ENCODE measurements at places on chromosomes 2 and 18. TPM values are rescaled to one million over a fixed set of nuclear protein-coding genes. Genes with fewer than 3 reads are reported as not detected.

- no peaks in the 10 kb centered on the region for H3K36me3 ChIP-seq
- H3K27ac ChIP-seq, result peak overlapping the region; percentile 82
- H3K4me1 ChIP-seq, result peaks cover 45% of the 10 kb centered on the region
- peak; percentile 38 for DNase-seq
- H3K4me3 ChIP-seq, result peak overlapping the region; percentile 13
Observed at GRCh38 chr2:54545702-54546450, 89.7 kb downstream of the SPTBN1 start.

DNA sequence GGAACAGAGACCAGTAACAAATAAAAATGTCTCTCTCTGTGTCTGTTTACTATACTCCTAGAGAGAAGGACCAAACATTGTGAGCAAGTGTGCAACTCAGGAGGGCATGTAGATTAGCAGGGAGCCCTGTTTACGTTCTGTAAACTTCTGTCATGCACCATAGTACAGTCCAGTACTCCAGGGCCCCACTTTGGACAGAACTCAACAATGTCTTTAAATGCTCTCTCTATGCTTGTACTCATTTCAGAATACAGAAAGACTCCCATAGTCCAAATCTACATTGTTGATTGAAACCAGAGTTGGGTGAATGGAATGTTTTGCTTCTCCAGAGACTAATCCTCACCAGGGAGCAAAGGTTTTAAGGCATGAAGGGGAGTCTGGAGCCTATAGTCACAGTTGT, 934.8 kb downstream of the NRXN1 start:
- H3K4me3 ChIP-seq, result no peak overlapping the region
- H3K4me1 ChIP-seq, result no peaks in the 10 kb centered on the region
- no peak overlapping the region for H3K27ac ChIP-seq
- no peaks in the 10 kb centered on the region for H3K36me3 ChIP-seq
- no peak for DNase-seq

DNA sequence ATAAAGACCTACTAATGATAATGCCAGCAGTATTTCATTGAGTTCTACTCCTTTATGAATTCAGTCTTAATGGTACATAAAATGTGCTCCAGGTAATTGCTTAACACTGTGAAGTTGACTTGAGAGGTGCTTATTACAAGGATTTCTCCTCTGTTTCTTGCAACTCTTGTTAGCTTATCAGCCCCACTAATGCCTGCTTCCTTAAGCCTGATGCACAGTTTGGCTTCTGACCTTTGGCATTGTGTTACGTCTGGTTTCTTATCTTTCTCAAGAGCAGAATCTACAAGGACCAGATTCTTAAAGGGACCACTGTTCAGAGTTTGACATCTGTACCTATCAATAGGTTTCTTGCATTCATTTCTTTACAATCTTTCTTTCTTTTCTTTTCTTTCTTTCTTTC, 223.9 kb upstream of the CWC22 start:
- no peak overlapping the region for H3K27ac ChIP-seq
- no peaks in the 10 kb centered on the region for H3K36me3 ChIP-seq
- no peaks in the 10 kb centered on the region for H3K4me1 ChIP-seq
- DNase-seq, result no peak
- H3K4me3 ChIP-seq, result no peak overlapping the region

DNA sequence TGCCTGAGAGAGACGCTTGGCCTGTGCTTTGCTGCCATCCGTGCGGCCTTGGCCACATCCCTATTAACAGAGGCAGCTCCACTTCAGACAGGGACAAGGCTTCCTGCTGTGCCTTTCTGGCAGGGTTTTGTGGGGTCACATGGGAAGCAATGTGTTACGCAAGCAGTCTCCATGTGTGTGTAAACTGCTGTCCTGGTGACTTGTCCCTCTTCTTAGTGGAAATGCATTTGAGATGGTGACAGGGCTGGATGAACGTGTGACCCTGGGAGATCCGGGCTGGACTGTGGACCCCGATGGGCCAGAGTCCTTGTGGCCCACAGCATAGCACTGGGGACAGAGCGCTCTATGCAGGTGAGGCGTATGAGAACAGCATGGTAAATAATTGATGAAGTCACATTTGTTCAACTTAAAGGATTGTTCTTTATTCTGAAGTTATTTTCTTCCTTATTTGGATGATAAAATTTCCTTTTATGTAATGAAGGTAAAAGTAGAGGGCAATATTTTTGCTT, 23.2 kb downstream of the ASB1 start:
- no peak for DNase-seq
- H3K4me1 ChIP-seq, result no peaks in the 10 kb centered on the region
- no peak overlapping the region for H3K4me3 ChIP-seq
- H3K36me3 ChIP-seq, result peaks cover 27% of the 10 kb centered on the region
- no peaks in the 10 kb centered on the region for H3K27me3 ChIP-seq
- no peak overlapping the region for H3K27ac ChIP-seq

DNA sequence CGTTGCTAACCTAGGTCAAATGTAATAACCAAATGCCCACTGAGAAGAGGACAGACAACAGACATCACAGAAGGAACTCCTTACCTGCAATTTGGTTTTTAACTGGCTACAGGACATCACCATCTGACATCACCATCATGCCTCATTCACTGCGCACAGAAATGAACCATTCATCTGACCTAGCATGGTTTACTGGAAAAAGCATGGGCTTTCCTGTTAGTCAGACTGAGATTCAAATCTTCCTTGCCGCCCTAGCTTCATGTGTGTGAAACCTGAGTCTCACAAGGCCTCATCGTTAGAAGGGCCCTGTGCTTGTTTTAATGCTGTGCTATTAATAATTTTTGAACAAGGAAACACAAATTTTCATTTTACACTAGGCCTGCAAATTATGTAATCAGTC, 1.1 kb upstream of the HIBCH start:
- H3K4me1 ChIP-seq, result peaks cover 9% of the 10 kb centered on the region
- no peaks in the 10 kb centered on the region for H3K36me3 ChIP-seq
- no peak overlapping the region for H3K27ac ChIP-seq
- no peak overlapping the region for H3K4me3 ChIP-seq

- H3K4me3 ChIP-seq, result no peak overlapping the region
- H3K36me3 ChIP-seq, result no peaks in the 10 kb centered on the region
- H3K27me3 ChIP-seq, result no peaks in the 10 kb centered on the region
Observed at GRCh38 chr18:32074206-32074605, 17.5 kb upstream of the RNF138 start.

- no peak overlapping the region for H3K4me3 ChIP-seq
- H3K4me1 ChIP-seq, result no peaks in the 10 kb centered on the region
- no peak for DNase-seq
- H3K27me3 ChIP-seq, result no peaks in the 10 kb centered on the region
- H3K27ac ChIP-seq, result no peak overlapping the region
- no peaks in the 10 kb centered on the region for H3K36me3 ChIP-seq
Observed at GRCh38 chr18:62342884-62343283, 17.8 kb downstream of the TNFRSF11A start.

- H3K27me3 ChIP-seq, result no peaks in the 10 kb centered on the region
- no peak overlapping the region for H3K4me3 ChIP-seq
- no peaks in the 10 kb centered on the region for H3K36me3 ChIP-seq
- DNase-seq, result no peak
- H3K27ac ChIP-seq, result no peak overlapping the region
- no peaks in the 10 kb centered on the region for H3K4me1 ChIP-seq
Observed at GRCh38 chr2:603869-604268, 73.3 kb downstream of the TMEM18 start.

DNA sequence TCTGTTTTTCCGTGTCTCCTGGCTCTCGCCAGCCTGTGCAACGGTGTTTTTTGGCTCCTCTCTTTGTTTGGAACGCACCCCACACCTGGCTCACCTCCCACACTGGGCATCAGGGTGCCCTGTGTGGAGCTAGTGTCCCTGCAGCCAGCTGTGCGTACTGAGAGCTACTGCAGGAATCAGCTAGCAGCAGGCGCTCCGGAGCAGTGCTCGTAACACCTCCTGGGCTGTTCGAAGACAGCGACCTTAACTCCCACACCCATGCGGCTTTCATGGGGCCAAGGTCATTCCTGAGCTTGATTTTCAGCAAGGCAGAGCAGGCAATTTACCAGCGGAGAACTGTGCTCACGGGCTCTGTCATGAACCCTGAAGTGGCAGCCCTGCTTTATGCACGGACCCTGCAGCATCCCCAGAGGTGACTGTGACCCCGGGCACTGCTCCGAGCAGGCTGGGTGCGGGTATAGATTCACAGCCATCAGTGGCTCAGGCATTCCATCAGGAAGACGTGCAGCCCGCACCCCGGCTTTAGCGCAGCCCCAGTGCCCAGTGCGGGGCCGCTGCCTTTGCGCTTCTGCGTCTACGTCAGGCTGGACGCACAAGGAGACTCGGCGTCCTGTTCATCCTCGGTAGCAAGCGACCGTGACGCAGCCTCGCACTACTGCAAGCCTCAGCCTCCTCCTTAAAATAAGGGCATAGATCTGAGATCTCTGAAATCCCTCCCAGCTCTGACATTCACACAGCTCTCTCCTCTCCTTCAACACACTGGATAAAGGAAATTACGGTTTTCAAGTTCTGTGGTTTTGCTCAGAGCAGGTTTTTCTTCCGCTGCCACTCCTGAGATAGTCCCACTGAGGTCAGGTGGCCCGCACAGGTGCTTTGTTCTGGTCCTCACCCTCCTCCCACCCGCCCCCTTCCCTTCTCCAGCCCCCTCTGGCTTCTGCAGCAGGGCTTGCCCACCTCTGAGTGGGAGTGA, 58.2 kb downstream of the ADI1 start:
- no peak for DNase-seq
- H3K4me3 ChIP-seq, result no peak overlapping the region
- H3K27me3 ChIP-seq, result no peaks in the 10 kb centered on the region
- peak overlapping the region; percentile 74 for H3K27ac ChIP-seq
- H3K36me3 ChIP-seq, result no peaks in the 10 kb centered on the region

GRCh38 chr2:13114391-13114790, 397.7 kb downstream of the TRIB2 start:
- H3K27ac ChIP-seq, result no peak overlapping the region
- no peak for DNase-seq
- no peaks in the 10 kb centered on the region for H3K36me3 ChIP-seq
- H3K4me3 ChIP-seq, result no peak overlapping the region
- H3K4me1 ChIP-seq, result no peaks in the 10 kb centered on the region

DNA sequence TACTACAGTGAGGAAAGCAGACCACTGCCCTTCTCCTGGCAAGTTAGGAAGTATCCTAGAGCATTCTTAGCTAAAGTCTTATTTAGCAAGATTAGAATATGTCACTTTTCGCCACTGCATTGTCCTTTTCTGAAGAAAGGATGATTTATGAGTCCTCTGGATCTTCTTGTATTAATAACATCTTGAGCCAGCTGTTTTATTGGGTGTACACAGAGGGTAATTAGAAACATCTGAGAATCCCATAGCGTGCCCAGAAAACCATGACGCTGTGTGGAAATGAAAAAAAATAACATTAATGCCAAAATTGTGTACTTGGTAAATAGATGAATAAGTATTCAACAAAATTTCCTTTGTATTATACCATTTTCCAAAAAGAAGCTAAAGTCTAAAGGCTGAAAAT, 198.7 kb downstream of the LTBP1 start:
- no peak overlapping the region for H3K27ac ChIP-seq
- DNase-seq, result no peak
- H3K4me1 ChIP-seq, result no peaks in the 10 kb centered on the region
- H3K27me3 ChIP-seq, result no peaks in the 10 kb centered on the region

DNA sequence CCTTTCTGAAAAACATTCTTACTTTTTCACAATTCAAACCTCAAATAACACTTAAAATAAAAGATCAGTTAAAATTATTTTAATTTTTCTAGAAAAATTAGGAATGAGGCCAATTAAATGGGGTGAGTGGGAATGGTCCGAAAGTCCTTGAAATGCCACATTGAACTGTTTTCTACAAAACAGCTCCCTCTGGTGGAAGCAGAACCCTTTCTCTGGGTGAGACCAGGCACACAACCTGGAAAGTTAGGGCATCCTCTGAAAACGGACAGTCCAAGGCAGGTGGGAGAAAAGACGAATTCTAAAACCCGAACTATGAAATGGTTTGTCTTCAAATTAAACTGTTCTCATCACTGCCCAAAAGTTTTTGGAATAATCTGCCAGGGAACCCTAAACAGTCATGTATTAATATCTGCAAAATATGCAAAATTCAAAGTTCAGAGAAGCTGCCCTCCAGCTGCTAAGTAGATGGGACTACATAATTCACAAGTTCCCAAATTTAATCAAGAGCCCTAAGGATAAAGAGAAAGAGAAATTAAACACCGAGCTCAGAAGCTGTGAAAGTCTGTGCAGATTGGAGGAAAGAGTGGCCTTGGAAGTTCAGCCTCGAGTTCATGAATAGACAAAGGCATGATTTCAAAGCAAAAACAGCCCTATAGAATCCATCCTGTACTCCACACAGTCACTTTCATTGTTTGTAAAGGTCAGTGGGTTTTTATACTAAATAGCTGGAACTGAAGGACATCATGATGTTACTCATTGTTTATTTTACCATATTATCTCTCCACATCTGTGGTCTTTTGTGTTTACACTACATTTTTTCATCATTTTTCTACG, 108.3 kb downstream of the PIEZO2 start:
- DNase-seq, result peak; percentile 46
- H3K27ac ChIP-seq, result no peak overlapping the region
- no peaks in the 10 kb centered on the region for H3K27me3 ChIP-seq
- no peaks in the 10 kb centered on the region for H3K36me3 ChIP-seq

GRCh38 chr18:46294318-46294717, 190.1 kb downstream of the HAUS1 start:
- DNase-seq, result no peak
- no peaks in the 10 kb centered on the region for H3K4me1 ChIP-seq
- no peaks in the 10 kb centered on the region for H3K27me3 ChIP-seq
- H3K36me3 ChIP-seq, result no peaks in the 10 kb centered on the region
- H3K4me3 ChIP-seq, result no peak overlapping the region

- no peaks in the 10 kb centered on the region for H3K27me3 ChIP-seq
- no peaks in the 10 kb centered on the region for H3K36me3 ChIP-seq
- no peak overlapping the region for H3K4me3 ChIP-seq
- DNase-seq, result no peak
- H3K4me1 ChIP-seq, result no peaks in the 10 kb centered on the region
Observed at GRCh38 chr18:63850636-63851035, 36.9 kb upstream of the SERPINB2 start.

GRCh38 chr18:57431002-57431382, 4.2 kb upstream of the ONECUT2 start:
- DNase-seq, result no peak
- no peak overlapping the region for H3K27ac ChIP-seq
- H3K36me3 ChIP-seq, result no peaks in the 10 kb centered on the region

- H3K36me3 ChIP-seq, result no peaks in the 10 kb centered on the region
- H3K4me1 ChIP-seq, result peaks cover 9% of the 10 kb centered on the region
- no peaks in the 10 kb centered on the region for H3K27me3 ChIP-seq
- peak; percentile 61 for DNase-seq
- H3K27ac ChIP-seq, result no peak overlapping the region
Observed at GRCh38 chr2:201882353-201883090, 76.2 kb downstream of the CDK15 start.

DNA sequence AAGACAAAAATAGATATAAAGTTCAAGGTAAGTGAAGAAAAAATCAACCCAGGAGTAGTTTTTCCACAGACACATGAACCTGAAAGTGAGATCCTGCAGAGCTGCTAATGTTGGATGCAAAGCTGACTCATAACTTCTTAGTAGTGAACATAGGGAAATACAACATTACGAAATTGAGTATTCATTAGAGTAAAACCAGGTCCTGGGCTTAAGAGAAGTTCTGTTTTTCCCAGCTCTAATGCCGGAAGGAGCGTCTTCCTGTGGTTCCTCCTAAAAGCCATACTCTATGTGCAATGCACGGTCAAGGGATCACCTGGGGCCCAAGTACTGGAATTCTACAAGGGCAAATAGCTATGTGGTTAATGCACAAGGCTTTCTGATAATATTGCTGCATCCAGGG, 141.7 kb downstream of the RBMS1 start:
- H3K36me3 ChIP-seq, result no peaks in the 10 kb centered on the region
- no peak overlapping the region for H3K27ac ChIP-seq
- H3K4me1 ChIP-seq, result no peaks in the 10 kb centered on the region
- no peak for DNase-seq

PKDCC gene
- 52.2 TPM for total RNA-seq

PROM2 gene
- 65.6 TPM for total RNA-seq

CCDC150 gene
- 2.3 TPM for total RNA-seq
